ENCODE measurements at places on chromosomes 4 and X. TPM values are rescaled to one million over a fixed set of nuclear protein-coding genes. Genes with fewer than 3 reads are reported as not detected.

The TMEM154 gene
- total RNA-seq: 3.7 TPM

GRCh38 chr4:87971866-87972265, 3.6 kb upstream of the SPP1 start:
- no peak for DNase-seq

DNA sequence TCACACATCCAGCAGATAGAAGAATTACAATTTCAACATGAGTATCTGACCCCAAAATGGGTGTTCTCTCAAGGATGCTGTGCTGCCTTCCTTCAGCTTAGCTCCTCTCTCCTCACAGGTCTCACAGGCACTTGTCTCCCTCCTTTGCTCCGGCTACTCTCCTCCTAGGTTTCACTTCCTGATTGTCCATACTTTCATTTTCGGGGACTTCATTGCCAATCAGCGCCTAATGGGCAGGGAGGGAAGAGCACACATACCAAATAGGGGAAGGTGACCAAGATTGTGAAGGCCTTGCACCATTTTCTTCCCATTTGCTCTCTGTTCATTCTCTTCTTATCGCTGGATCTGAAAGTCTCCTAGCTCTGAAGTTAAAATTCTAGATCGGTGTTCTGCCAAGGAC, 125.4 kb upstream of the EOLA2 start:
- no peak for DNase-seq

- no peak for DNase-seq
Measured at GRCh38 chr4:140980426-140981200, 152.7 kb downstream of the RNF150 start.

DNA sequence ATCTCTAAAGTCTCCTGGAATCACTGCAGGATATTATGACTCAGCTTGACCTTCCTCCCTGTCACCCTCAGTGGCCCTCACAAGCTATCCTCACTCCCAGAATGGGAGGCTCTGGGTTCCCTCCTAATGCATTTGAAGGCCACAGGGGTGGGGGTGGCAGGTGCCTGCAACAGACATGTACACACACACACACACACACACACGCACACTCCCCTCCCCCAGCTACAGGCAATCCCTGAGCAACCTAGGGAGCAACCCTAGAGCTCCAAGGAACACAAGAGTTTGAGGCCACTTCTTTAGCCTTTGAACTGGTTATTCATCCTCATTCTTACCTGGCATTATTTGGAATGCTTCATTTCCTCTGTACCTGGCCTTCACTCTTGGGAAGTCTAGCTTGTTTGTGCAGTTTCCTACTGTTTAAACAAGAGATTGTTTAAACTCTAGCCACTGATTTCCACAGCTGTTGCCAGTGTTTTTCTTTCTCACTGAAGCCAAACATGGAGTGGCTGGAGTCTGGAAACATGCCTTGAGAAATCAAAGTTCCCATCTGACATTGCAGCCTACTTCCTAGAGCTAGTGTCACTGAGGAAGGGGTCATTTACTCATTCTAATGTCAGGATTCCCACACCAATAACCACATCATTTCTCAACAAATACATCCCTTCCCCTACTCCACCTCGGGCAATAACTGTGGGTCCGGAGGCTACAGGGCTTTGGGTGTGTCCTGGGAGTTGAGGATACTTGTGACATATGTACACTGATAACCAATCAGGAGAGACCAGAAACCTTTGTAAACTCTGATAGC, 37.7 kb downstream of the MAOA start:
- no peak for DNase-seq

DNA sequence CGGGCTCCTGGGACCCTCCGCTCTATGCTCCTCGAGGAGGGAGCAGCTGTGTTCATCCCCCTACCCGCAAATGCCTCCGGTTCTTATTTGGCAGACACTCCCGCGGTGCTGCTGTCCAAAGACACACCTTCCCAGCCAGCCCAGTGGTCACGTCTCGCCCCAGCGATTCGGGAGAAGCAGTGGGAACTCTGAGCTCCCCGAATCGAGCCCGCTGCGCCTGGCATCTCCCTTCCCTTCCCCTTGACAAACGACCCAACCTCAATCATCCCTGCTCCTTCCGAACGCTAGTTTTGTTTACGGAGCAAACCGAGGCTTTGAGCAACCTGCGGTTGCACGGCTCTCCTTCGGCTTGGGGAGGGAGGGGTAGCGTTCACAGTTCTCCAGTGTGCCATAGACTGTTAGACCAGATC, 317 bp upstream of the FRMPD4 start:
- DNase-seq: no peak

DNA sequence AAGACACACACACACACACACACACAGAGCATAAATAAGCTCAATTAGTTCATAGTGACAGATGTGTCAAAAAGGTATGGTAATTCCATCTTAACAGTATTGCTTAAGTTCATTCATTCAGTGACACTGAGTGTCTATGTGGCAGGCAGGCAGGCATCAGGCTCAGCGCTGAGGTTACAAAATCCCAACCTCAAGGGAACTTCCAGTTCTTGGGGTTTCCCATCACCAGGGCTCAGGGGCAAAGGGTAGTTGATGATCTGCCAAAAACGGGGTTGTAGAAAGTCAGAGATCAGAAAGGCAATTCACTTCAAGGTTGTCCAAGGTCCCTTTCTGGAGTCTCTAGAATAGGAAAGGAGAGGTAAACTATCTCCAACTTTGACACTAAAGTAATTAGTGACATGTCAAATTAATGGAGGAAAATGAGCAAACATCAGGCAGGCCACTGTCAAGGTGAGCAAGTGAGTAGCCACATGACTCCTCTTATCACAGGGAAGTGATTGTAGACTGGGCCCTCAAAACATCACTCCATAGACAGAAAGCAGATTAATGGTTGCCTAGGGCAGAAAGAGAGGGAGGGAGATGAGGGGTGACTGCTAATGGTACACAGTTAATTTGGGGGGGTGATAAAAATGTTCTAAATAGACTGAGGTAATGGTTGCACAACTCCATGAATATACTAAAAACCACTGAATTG, 41.8 kb downstream of the GPC4 start:
- no peak for DNase-seq

DNA sequence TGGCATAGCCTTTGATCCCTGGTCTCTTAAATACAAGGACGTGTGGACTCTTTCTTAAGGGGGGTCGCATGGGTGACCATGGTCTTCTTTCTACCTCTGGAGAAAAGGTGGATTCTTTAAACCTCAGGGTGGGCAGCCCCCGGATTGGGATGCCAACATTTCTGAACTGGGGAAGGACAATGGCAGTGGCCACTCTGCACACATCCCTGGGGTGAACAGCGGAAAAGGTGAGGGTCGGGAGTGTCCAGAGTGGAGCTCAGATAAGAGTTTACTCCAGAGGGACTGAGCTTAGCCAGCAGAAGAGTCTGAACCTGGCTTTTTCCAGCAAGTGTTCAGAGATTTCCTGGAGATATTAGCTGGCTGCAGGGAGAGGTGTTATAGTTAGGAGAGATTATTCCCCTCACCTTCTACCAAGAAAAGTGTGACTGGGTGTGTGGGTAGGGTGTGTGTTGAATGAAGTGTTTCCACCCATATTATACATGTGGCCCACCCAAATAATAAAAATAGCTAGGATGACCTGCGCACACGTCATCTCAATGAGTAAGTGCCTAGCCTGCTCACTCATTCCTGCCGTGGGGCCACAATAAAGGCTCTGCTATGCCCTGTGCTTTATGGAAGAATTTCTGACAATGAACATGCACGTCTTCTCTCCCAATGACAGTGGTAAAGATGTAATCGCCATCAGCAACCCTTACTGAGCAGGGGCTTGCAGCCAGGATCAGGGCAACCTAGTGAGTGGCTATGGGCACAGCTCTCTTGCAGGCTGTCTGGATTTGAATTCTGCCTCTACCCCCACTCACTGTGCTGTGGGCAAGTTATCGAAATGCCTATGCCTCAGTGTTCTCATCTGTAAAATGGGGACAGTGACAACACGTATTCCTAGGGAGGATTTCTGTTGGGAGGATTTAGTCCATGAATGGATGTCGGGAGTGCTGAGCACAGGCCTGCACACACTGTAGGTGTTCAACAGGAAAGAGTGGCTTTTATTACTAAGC, 76.6 kb downstream of the SLC2A9 start:
- DNase-seq: no peak
